DMS53 (cell line): ENCODE measurements at places on chromosomes 5 and 9.
A peak's percentile ranks its signal among the peaks of the same experiment; 100 is the strongest.

GRCh38 chr5:16812911-16813310 lies 123.2 kb downstream of the MYO10 start:
- peak; percentile 71 for DNase-seq

DNA sequence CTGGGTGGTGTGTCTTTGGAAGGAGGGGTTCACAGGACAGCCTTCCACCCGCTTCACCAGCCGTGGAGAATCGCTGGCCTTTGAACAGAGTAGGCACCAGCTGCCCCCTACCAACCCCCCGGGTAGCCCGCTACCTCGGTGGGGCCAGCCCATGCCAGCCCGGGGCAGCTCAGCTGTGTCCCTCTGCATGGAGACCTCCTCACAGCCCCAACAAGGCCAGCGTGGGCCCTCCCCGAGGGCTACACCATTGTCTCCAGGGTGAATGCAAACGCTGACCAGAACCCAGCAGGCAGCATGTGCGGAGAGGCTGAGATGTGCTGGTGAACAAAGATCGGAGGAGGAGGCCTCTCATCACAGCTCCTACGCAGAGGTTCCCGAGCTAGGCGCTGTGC lies 51.9 kb downstream of the LMX1B start:
- DNase-seq = no peak

DNA sequence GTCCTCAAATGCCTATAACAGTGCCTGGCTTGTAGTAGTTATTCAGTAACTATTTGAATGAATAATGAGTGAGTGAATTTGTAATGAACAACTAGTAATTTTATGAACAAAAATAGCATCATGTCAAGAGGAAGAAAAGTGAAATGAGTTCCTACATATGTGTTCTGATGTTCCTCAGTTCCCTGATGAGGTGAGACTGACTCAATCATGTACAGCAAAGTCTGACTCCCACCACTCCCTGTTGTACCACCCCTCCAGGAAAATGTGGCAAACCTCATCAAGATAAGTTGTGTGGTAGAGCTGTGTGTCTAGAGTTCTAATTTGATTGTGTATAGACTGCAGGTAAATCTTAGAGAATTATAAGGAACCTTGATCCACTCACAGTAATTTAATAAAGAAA lies 201.6 kb downstream of the GOLPH3 start:
- no peak for DNase-seq

DNA sequence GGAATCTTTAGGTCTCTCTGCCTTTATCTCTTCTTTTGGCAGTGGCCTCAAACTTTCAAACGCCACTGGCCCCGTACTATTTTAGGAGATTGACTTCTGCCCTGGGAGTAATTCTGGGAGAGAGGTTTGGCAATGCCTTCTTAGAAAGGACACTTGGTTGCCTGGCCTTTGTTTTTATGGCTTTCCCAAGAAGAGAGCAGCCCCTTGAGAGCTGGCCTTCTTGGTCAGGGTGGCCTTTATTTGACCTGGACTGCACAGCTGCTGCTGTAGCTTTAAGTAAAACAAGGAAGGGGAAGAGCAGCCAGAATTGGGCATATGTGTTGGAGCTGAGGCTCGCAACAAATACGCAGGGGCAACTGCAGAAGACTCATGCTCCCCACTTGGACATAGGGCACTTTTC lies 60.8 kb downstream of the PTPN3 start:
- no peak for DNase-seq

DNA sequence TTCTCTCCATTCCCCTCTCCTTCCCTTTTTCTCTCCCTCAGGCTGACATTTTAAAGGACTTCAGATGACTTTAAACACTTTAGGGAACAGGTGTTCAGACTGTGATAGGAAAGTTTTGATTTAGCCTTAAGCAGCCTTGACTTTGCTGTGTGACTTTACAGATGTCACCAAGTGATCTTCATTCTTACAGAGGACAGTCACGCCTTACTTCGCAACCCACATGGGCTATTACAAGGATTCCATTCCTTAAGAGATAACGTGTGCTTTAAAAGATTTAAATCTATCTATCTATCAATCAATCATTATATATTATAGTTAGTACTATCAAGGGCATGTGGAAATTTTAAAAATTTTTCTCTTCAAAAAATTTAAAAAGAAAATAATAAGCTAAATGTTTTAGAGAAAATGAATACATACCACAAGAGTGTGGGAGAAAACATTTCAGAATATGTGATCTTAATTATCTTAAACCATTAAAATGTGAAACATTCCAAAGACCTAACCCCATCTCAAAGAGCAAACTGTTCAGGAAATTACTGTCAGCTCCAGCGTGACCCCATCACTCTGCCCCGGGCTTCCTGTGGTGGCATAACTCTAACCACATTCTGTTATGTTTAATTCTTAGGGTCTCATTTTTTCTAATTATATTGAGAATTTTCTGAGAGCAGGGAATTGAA lies 530.5 kb downstream of the SEMA5A start:
- DNase-seq = no peak

DNA sequence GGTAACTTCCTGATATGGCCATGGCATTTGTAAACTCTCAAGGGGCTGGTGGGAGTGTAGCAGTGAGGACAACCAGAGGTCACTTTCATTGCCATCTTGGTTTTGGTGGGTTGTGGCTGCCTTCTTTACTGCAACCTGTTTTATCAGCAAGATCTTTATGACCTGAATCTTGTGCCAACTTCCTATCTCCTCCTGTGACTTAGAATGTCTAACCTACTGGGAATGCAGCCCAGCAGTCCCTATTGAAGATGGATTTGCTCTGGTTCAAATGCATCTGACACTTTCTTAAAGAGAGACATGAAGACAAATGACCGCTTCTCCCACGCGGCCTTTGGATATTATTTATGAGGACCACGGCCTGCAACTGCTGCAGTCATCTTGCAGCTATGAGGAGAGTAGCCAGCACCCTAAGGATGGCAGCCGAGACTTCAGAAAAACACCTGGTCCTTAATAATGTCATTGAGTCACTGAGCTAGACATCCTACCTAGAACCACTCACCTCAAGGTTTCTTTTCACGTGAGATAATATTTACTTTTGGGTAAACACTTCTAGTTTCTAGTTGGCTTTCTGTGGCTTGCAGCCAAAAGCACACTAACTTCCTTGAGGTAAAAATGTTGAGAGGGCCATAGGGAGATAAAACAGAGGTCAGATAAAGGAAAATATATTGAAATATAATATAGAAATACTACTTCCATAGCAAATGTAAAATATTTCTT lies 28.2 kb downstream of the CETN3 start:
- DNase-seq = peak; percentile 63

DNA sequence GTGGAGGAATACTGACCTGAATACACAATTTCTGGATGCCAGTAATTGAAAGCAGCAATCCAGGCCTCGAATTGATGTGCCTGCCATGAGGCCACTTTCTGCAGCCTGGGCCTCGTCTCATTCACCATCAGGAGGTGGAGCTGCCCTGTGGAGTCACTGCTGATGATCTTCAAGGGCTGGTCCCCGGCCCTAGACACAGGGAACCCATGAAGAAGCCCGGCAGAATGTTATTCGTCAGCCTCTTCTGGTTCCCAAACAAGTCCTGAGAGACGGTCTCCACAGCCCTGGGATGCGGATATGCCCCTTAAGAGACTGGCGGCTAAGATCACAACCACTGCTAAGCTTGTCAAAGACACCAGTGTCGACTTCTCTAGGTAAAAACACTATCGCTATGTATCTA lies 4.5 kb downstream of the DPH7 start:
- no peak for DNase-seq

DNA sequence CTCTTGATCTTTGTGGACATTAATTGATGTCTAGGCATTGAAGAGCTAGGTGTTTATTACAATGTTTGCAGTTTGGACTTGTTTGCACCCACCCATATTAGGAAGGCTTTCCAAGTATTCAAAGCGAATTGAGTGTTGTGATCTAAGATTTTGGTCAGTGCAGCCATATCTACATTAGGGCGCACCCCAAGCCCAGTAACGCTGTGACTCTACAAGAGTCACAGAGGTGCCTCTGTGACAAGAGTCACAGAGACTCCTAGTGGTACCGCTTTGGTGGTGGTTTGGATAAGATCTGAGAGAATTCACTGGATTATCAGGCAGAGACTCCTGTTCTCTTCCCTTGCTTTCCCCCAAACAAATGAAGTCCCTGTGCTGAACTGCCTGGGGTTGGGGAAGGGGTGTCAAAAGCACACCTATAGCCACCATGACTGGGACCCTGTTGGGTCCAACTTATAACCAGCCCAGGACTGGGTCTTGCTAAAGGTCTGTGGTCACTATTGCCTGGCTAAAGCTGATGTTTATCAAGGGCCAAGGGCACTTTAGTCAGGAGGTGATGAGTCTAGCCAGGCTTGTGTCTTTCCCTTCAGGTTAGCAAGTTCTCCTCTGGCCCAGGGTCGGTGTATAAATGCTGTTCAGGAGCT lies 114.1 kb upstream of the RIOK2 start:
- DNase-seq = peak; percentile 82

DNA sequence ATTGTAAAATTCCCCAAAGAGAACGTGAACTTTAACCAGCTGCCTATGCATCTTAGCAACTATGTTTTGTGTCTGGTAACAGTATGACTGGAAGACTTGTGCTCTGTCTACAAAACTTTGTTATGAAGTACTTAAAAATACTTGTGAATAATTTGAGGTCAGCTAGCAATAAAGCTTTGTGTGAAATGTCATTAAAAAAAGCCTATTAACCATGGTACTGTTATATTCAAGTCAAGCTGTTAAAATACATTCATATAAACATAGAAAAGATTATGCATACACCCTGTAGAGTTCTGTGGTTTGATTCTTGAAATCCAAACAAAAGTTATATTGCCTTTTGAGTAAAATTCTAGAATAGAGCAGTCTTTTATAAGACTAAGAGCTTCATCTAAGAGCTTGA lies 60.1 kb downstream of the VCAN start:
- no peak for DNase-seq

GRCh38 chr5:53424686-53425615 lies 55.5 kb upstream of the FST start:
- no peak for DNase-seq

DNA sequence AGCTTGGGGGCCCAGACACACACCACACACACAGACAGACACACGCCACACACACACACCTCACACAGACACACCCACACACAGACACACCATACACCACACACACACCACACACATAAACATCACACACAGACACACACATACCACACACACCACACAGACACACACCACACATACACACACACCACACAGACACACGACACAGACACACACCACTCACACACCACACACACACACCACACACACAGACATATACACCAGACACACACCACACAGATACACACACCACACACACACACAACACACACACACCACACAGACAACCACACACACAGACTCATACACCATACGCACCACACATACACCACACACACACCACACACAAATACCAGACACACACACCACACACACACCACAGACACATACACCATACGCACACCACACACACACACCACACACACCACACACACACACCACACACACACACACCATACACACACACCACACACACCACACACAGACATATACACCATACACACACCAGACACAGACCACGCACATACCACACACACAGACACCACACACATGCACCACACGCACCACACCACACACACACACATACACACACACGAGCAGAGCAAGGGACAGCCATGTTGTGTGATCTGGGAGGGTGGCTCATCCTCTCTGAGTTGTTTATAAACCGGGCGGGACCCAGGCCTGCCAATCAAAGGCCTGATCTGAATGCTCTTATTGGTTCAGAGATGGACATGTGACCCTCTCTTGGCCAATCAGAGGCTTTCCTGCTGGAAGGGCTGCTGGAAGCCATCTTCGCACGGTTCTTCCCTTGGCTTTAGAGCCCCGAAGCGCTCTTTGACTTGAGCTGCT lies 148.3 kb downstream of the GAPVD1 start:
- DNase-seq = peak; percentile 73

GRCh38 chr9:31996331-31996730 lies 388.1 kb upstream of the ACO1 start:
- peak; percentile 34 for DNase-seq

DNA sequence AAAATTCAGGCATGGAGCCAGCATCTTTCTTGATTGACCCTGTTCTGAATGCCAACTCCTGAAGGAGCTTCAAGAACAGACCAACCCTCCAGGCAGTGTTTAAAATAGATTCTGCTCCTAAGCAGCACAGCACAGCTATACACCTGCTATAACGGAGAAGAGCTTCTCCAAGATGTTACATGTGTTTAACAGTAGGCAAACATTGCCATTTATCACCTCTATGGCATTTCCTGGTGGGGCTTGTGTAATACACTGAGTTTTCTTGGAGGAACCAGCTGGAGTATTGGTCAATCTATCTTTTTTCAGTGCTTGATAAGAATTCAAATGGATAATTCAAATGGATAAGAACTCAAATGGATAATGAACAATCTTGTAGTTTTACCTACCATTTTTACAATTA lies 615.1 kb downstream of the CDH12 start:
- no peak for DNase-seq

DNA sequence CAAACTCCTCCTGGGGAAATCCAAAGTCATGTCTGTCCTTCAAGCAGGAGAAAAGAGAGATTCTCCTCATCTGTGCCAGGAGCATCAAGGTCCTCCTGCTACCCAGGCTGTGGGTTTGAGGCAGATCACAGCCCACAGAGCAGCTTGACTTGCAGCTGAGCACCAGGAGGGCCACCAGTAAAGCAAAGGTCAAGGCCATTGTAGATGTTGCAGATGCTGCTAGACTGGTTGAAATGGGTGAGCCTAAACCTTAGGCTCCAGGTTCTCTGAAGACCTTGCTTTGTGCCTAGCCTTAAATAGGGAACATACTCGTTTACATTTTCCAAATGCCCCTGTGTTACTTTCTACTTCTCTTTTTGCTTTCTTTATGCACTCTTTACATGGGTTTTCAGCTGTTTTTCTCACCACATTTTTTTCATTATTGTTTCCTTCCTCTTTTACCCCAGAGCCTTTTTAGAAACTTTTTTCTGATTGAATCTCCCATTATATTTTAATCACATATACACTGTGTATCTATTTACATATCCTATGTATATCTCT lies at the start of gene IFNA2:
Gene IFNA2 (minus strand): TSS at position 268 of the 540 bp plus-strand sequence. CDS start 69 bp downstream, at position 199.
- no peak for DNase-seq

- DNase-seq = no peak
These were observed 10.0 kb upstream of the SEPTIN8 start for GRCh38 chr5:132787076-132787475.

- DNase-seq = no peak
These were observed 33.3 kb downstream of the SH3PXD2B start for GRCh38 chr5:172421020-172421419.

DNA sequence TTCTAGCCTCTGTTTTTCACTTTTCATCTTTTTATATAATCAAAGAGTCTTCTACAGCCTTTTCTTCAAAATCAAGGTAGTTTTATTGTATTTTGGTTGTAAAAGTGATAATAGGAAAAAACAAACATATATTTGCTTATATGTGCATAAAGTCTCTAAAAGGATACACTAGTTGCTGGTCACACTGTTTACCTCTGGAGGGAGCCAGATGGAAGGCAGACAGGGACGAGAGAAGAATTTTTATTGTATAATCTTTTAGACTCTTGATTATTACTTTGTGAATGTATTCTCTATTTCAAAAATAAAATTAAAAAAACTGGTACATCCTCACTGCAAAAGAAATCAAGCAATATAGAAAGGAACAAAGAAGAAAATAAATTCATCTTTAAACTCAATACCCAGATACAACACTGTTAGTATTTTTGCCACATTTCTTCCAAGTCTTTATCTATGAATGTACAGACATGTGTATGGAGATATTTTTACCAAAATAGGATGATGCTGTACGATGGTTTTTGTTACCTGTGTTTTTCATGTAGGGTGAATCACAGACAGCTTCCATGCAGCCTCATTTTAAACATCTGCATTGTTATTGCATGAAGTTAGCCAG lies 6.1 kb upstream of the RNF183 start:
- peak; percentile 62 for DNase-seq
